Activated CD4-positive, alpha-beta T cell treated with anti-CD3 and anti-CD28 coated beads, Interleukin-2, amount 10 ng/mL, durations not matched to agents 7 days and 5 days (primary cell): ENCODE measurements at places on chromosomes 12 and 14.

GRCh38 chr14:49769171-49769570 is 1.2 kb downstream of the KLHDC2 start:
- no peak for DNase-seq

GRCh38 chr12:109115758-109116610 is at the start of gene ACACB:
ACACB (plus strand) TSS chr12:109116587; CDS start chr12:109139406, 22,819 bp downstream.
- DNase-seq = no peak

DNA sequence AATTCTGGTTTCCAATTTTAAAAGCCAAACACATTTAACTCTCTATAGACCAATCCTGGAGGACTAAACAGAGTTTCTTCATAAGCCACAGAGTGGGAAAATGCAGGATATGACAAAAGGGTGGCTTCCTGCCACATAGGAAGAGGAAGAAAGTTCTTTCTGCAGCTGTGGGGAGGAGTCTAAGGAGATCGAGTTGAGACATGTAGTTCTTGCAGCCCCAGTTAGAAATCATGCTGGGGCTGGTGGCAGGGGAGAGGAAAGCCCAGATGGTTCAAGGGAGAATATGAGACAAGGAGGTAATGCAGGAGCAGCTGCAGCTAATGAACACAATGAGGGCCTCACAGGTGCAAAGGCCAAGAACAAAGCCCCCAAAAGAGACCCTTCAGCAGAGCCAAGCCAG is 85.0 kb upstream of the ARID2 start:
- peak; percentile 12 for DNase-seq

GRCh38 chr12:26630546-26631027 is 202.4 kb downstream of the ITPR2 start:
- DNase-seq = no peak

- DNase-seq = peak; percentile 34
Observed at GRCh38 chr14:73829526-73830431, 21.9 kb upstream of the PTGR2 start.

GRCh38 chr14:32230181-32230580 is 27.1 kb upstream of the RNU6-8 start:
- DNase-seq = no peak

DNA sequence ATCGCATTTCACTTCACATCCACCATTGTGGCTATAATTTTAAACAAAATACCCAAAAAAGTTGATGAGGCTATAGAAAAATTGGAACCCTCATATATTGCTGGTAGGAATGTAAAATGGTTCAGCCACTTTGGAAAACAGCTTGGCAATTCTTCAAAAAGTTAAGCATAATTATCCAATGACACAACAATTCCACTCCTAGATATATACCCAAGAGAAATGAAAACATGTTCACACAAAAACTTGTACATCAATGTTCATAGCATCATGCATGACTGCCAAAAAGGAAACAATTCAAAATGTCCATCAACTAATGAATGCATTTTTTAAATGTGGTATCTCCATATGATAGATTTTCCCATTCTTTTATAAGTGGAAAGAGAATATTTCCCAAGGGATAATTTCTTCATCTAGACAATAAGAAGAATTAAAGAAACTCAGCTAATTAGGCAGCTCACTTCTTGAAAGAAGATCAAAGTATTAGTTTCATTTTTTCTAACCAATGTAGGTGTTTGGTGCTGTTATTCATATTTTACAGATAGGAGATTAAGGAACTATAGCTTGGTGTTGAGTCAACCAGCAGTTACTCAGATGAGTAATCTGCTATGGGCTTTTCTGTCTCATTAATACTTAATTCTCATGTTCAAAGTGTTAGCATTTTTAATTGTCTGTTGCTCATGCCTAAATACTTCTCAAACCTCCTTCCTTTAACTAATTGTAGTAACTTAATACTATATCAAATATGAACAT is 32.8 kb downstream of the YEATS4 start:
- no peak for DNase-seq

- DNase-seq = no peak
Observed at GRCh38 chr12:132490422-132491137, 629 bp downstream of the FBRSL1 start.

- no peak for DNase-seq
Observed at GRCh38 chr12:3333583-3333982, 157.4 kb upstream of the PRMT8 start.

DNA sequence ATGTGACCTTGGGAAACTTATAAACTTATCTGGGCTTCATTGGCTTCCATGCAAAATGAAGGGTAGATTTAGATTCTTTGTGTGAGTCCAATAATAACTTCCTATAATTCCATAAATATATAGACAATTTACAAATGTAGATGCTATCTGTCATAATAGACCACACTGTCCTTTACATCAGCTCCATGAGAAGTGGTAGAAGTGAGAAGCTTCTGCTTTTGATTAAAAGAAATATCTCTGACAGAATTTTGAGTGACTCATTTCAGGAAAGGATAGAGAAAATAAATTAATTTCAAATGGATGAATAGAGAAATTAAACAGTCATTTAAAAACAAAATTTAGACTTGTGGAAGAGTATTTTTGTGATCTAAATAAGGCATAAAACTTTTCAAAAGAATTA is 329.7 kb upstream of the ATP2B1 start:
- no peak for DNase-seq

DNA sequence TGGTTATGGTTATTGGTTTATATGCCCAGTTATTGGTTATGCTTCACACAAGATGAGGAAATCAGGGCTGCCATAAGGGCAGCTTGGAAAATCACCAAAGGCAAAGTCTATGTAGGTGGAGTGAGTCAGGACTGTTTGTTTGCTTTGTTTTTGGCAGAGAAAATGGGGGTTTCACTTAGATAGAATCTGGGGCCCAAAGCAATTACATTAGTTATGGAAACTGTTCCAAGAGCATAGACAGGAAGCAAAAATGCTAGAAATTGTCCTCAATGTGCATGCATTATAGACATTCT is 2.2 kb downstream of the VAMP1 start:
- DNase-seq = no peak

DNA sequence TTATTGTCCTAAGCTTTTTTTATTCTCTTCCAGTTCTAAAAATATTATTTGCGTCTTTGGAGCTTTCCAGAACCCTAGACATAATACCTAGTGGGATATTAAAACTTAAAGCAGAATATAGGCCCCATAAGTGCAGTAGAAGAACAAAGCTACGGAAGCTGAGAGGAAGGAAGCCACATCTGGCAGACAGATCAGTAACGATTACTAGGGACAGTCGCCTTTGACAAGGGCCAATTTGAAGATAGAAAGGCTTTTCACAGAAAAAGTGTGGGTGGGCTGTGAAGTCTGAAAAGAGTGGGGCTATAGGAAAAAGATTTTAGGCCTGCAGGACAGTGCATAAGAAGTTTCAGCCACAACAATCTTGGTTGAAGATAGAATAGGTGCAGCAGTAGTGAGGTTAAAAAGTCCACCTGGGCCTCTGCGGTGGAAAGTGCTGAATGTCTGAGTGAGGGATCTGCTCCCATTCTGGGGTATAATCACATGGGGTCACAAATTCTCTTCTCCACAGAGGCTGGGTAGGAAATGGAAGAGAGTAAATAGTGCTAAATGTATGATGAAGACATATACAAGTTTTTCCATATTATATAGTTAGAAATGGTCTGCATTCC is 114.5 kb downstream of the CMAS start:
- no peak for DNase-seq

DNA sequence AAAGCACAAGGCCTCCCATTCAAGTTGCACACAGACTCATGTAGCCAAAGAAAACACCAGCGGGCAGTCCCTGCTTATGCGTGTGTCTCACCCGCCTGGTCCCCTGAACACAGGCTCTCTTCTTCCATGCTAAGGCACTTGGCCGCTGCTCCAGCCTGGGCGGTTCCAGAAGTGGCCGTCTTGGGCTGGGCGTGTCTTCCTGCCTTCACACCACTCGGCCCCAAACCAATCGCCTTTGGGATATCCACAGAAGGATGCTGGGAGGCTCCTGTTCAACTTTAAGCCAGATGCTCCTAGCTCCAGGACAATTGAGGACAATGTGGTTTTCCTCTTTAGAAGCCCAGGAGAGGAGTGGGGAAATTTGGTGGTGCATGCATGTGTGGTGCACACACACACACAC is 2.2 kb downstream of the SCARB1 start:
- DNase-seq = no peak

DNA sequence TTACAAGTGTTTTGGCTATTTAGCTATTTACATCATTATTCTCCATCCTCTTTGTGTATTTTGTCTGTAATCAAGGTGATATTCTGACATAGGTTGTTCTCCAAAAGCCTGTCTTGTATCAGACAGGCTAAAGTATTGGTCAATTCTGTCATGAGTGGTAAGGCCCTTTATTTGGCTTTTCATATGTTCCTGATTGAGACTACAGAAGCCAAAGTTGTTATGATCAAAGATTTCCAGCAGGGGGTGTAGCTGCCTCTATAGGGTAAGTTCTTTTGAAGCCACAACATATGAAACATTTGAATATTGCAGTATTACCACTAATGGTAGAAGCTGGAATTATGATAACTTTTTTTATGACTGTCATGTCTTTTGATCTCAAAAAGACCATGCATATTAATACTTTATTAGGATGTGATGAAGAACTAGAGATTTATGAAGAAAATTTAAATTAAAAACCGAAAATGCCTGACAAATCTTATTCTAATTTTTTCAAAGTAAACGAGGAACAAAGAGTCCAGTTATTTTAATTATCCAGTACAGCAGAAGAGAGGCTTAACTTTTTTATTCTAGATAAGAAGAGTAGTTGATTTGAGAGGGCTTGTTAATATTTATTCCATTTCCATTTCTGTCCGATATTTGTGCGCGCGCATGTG is 3.4 kb upstream of the ARHGAP5 start:
- DNase-seq = peak; percentile 80

DNA sequence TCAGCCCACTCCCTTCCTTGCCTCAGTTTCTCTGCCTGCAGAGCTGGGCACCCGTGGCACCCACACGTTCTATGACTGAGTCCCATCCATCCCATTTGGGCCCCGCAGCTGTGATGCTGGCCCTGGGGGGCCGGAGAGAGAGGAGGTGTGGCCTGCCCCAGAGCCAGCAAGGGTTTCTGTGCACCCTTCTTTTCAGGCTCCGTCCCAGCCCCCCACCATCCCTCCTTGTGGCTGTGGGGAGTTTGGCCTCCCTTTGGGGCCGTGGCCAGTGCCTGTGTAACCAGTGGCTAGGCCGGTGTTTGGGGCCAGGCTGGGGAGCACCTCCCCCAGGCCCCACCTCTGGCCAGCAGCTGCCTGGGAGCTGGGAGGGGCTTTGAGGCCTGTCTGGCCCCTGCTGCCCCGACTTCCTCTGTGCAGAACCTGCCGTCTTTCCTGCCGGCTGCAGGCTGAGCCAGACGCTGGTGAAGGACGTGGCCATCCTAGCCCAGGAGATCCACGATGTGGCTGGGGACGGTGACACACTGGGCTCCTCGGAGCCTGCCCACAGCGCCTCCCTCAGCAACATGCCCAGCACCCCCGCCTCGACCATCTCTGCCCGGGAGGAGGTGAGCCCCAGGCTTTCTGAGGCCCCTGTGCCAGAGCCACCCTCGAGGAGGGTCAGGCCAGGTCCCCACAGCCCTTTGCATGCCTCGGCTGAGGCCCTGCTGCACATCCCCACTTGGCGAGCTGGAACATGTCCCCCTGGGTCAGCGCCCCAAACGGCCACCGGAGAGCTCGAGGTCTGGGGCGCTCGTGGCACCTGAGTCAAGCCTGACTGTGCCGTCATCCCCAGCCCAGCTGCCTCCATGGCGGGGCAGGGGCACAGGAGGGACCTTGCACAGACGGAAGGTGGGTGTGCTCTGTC is 27.7 kb downstream of the CEP170B start:
- no peak for DNase-seq

GRCh38 chr14:56172571-56172971 is 54.4 kb downstream of the PELI2 start:
- no peak for DNase-seq
